ENCODE measurements at places on chromosomes 4 and X.

DNA sequence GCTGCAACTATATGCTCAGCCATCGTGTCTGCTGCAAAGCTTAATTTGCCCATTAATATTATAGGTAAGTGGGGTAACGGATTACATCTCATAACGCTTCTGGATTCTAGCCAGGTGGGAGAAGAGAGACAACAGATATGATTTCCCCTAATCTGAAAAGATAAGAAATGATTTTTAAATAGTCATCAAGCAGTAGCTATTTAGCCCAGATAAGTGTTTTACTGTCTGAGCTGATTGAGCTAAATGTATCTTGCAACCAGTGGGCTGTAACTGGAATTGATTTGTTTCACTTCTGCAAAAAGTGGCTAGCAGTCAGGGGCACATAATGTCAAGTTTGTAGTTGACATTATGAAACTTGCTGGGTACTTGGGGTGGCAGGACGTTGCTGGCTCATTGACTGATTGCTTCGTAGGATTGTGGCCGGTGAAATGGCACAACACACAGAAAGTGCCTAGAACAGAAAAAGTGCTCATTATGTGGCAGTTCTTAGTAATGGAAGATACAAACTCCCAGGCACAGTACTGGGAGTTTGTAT lies 18.5 kb downstream of the LAP3 start:
- DNase-seq, result no peak

- DNase-seq, result no peak
Measured at GRCh38 chr4:97412331-97412730, 730.9 kb downstream of the STPG2 start.

DNA sequence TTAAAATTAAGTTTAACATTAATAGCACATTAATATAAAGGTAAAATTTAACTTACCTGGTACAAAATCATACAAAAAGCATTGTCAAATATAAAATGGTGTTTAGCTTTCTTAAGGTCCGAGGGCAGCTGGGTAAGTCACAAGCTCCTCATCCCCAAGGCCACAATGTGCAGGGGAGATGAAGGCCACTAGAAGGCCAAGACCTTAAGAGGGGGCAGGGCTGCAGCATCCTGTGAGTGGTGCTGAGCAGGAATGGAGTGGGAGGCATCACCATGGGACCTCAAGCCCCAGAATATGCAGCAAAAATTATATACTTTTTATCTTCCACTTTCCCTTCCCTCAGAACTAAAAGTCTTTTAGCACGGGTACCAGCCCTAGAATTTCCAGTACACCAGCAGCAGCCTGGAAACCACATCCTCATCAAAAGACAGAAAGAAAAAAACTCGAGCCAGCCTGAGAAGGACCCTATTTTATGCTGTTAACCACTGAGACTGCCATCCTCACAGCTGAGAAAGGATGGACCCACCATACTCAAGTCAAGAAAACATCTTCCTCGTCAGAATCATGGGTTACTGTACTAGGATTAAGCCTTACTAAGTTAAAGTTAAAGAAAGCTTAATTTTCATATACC lies 13.0 kb upstream of the RHOXF2 start:
- no peak for DNase-seq

DNA sequence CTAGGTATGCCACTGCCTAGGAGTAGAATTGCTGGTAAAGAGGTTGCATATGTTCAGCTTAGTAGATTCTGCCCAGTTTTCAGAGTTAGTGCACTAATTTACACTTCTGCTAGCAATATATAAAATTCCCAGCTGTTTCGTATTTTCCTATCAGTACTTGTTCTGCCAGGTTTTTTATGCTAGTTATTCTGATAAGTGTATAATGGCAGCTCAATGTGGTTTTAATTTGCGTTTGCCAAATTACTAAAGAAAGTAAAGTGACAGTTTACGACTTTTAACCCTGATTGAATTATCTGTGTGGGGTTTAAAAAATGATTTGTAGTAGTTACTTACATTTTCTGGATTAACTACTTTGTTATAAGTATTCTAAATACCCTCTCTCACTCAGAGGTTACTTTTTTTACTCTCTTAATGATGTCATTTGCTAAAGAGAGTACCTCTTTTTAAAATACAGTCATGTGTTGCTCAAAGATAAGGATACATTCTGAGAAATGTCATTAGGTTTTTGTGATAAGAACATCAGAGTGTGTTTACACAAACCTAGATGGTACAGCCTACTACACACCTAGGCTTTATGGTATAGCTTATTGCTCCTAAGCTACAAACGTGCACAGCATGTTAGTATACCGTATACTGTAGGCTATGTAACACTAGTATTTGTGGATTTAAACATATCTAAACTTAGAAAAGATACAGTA lies 363.2 kb downstream of the IL15 start:
- DNase-seq, result no peak

DNA sequence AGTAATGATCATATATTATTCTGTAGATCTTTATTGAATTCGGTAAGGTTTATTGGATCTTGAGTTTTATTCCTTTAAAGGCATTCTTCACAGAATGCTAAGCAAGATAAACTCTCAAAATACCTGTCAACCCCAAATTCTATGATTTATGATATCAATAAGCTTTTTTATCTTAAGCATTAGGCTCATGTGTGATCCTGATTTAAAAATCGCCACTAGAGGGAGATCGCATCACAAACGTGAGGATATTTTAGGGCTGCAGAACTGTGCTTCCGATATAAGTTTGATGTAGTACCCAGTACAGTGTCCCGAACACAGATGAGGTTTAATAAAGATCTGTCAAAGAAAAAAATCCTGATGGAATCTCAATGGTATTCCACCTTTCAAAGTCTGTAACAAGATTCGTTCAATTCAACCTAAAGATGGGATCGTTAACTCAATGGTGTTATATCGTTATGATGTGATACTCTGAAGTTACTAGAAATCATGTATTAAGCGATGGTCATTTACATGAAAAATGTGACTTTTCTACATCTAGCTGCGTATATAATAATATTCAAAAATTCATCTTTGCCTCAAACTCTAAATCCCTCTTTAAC lies 169.0 kb downstream of the CORIN start:
- DNase-seq, result peak; percentile 34

DNA sequence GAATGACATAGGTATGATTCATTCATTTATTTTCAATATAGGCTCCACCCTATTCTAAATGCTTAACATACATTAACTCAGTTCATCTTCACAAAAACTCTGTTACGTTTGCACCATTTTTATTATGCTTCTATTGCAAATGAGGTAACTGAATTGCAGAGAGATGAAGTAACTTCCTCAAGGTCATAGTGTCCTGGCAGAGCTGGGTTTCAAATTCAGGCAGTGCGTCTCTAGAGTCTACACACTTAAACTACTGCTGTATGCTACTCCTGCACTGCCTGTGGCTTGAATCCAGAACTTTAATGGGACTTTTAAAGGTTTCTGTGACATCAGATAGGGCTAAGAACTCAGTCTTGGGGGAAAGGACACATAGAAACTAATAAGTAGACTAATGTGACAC lies 413.4 kb downstream of the UBE2NL start:
- DNase-seq, result no peak

GRCh38 chr4:96974295-96974694 lies 1134.4 kb downstream of the PDHA2 start:
- DNase-seq, result no peak

- DNase-seq, result no peak
Measured at GRCh38 chrX:111041018-111041462, 55.0 kb upstream of the PAK3 start.

- peak; percentile 50 for DNase-seq
Measured at GRCh38 chr4:184807797-184808712, 17.7 kb downstream of the ACSL1 start.

DNA sequence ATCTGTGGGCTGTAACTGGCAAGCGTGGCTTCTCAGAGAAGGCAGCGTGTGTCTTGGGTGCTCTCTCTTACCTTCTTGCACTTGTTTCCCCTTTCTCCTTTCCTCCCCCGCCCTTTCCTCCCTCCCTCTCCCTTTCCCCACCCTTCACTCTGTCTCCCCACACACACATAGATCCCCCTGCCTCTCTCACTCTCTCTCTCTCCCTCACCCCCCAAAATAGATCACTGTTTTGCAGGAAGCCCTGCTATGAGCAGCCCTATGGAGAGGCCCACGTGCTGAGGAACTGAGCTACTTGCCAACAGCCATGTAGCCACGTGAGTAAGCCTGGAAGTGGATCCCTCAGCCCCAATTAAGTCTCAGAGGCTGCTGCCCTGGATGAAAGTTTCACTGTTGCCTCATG lies 4.3 kb upstream of the PNMA6E start:
- DNase-seq, result no peak

- peak; percentile 66 for DNase-seq
Measured at GRCh38 chrX:68822641-68823410, 6.0 kb upstream of the EFNB1 start.

- no peak for DNase-seq
Measured at GRCh38 chrX:45422216-45422925, 221.7 kb upstream of the DIPK2B start.

DNA sequence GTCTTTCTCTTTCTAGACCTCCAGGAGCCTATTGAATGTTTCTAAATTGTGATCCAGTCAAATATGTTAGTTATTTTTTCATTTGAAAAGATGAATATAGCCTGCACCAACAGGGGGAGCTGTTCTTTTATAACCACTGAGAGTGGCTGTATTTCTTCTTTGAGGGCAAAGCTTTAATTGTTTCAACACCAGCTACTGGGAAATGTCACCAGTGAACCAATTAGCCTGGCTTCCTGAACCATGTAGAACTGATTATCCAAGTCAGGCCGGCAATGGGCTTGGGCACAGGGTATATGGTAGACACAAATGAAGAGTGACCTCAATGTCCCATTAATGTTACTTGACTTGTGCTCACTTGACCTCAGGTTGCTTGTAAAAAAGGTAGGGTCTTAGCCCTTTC lies 4.8 kb upstream of the DAPP1 start:
- no peak for DNase-seq

DNA sequence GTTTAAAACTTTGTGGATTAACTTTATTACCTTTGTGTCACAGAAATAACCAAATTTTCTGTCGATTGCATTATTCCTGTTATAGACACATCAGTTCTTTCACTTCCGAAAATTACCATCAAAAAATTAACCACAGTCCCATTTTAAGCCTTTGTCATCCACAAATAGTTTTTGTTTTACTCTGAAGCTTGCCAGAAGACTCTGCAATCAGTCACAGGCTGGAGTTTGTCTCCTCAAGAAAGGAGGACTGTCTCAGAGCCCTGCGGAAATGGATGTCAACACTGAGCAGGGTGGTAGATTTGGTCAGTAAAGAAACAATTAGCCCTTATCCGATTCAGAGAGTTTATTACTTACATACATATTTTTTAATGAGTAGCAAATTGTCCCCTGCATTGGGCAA lies 20.1 kb upstream of the TCEAL4 start:
- DNase-seq, result no peak

GRCh38 chr4:38752372-38752940 lies 30.3 kb downstream of the TLR10 start:
- peak; percentile 26 for DNase-seq

DNA sequence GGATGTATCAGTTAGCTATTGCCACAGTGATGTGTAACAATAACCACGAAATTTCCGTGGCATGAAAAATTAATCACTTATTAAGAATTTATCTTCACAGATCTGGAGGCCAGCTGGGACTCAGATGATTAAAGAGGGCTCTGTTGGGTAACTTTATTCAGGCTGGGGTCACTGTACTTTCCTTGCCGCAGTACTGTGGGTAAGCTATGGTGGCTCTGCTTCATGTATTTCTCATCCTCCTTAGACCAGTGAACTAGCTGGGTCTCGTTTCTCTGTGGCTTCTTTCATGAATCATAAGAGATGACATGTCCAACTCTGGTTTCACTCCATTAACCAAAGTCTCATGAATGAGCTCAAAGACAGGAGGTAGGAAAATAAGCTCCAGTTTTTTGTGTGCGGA lies 13.5 kb downstream of the TEX13B start:
- DNase-seq, result no peak

DNA sequence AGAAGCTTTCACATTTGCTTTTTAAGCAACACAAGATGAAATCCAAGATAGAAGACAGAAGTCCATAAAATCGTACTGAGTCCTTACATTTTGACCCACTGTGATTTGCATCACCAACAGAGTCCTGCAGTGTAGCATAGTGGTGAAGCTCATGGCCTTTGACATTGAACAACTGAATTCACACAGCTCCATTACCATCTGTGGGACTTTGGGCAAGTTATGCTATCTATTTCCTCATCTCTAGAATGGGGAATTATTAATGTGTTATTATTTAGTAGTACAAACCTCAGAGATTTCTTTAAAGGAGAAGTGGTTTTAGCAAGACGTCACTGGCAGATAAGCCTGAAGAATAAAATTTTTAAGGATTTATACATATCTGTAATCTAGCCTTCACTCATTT lies 10.7 kb downstream of the GPRIN3 start:
- no peak for DNase-seq

All from SW480 (cell line).